Stimulated activated CD4-positive, alpha-beta T cell treated with anti-CD3 and anti-CD28 coated beads, Interleukin-2, amount 100 ng/mL, for 48 hours (primary cell): ENCODE measurements at places on chromosomes 6 and 20.

GRCh38 chr6:93057584-93057983 is 361.8 kb downstream of the EPHA7 start:
- no peak for DNase-seq

DNA sequence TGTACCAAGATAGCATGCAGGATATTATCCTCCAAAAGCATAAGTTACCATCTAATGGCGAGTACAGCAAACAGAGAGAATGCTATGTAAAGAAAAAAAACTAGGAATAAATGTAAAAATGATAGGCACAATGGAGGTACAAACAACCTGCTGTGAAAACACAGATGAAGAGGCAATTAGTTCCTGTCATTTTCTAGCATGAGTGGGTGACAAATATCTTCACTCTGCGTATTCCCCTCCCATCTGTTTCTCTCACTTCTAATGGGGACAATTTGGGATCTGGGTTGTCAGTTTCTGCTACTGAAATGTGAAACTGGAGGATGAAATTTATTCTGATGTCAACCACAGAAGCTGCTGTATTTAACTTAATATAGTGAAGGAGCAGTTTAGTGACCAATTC is 11.7 kb upstream of the PTPRK start:
- no peak for DNase-seq

DNA sequence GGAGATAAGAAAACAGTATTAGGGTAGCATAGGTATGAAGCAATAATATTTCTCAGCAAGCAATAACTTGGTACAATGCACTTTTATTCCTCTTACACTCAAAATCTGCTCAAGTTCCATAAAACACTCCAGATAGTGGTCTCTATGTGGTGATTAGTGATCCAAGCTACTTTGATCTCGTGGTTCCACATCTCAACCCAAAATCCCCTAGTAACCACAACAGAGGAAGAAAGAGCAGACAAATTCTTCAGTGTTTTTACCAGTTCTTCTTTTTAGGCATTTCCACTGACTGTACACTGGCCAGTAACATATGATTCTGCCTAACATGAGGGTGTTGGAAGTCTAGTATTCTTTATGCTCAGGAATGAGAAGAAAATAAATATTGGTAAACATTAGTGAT is 309.0 kb upstream of the PTCHD4 start:
- DNase-seq = no peak

DNA sequence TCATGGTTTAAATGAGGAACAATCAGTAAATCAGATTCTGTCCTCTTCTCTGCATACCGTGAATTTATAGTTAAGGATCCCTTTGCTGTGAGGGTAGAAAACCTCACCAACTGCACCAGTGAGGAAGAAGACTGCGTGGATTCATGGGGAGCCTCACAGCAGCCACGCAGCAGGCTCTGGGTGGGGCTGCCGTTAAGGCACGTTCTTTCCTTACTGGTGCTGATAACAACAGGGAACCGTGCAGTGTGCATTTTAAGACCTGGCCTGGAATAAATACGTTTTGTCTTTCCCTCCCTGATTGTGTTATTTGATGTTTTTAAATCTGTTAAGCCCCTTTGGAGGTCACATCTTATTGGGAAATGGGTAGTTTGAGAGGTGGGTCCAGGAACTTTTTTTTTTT is 17.6 kb upstream of the MYLK2 start:
- DNase-seq = no peak

DNA sequence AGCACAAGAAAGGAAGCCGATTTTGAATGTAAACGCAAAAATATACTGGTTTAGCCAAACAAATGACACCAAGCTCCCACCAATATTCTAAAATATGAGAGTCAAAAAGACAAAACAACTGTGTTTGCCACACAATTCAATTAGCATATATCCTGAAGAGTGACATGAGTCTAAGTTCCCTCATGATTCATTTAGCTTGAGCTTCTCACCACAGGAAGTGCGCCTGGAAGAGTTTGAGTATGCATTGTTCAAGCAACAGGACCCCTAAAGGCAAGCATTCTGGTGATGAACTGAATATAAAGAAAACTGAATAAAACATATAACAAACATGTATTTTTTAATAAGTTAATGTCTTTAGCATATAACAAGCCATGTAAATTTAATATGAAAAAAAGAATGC is 115.2 kb upstream of the RUNX2 start:
- no peak for DNase-seq

DNA sequence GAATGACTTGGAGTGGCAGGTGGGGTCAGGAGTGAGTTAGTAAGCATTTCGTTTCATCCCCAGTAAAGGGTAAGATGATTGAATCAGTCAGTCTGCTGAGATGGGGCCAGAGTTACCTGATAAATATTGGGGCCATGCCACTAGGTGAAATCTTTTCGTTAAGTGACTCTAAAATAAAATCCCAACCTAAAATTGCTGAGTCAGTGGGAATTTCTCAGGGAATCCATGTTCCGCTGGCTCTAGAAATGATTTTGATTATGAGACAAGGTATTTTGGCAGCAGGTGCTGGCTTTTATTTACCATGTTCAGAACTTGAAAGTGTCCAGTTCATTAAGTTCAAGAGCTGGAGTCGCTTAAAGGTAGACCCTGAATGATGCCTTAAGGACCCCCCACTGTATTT is 125.4 kb downstream of the GMPR start:
- DNase-seq = no peak

DNA sequence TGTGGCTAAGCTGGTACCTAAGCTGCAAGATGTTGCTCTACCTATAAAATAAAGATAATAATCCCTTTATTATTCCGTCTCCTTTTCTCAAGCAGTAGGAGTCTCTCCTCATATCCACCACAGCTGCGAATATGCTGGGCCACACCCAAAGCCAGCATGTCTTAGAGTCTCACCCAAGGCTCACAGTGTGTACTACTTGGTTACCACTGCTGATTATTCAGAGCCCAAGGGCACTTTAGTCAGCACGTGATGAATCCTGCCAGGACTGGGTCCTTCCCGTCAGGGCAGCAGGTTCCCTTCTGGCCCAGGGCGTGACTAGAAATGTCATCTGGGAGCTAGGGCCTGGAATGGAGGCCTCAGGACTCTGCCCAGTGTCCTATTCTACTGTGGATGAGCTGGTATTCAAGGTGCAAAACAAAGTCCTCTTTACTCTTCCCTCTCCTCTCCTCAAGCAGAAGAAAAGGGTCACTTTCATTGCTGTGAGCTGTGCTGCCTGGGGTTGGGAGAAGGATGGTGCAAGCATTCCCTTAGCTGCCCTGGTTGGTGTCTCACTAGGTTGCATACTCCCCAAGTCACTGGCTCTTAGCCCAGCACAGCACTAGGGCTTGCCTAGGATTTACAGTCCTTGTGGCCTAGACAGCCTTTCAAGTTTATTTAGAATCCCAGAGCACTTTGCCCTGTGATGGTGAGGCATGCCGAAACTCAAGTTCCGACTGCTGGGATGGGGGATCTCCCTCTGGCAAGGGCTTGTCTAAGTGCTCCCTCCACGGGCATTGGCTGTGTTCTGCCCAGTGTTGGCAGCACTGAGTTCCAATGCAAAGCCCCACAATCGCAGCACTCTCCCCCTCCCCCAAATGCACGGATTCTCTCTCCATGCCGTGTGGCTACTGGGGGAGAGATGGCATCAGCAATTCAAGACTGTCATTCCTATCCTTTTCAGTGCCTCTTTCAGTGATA is 320.2 kb downstream of the BTBD9 start:
- DNase-seq = no peak

- no peak for DNase-seq
Measured at GRCh38 chr6:155062866-155063341, 67.8 kb downstream of the TIAM2 start.

GRCh38 chr6:119170447-119171087 is 92.1 kb upstream of the FAM184A start:
- DNase-seq = no peak

GRCh38 chr20:13700761-13701160 is 62.0 kb upstream of the TASP1 start:
- no peak for DNase-seq

GRCh38 chr20:21564127-21564773 is 50.4 kb upstream of the NKX2-2 start:
- DNase-seq = no peak

- DNase-seq = peak; percentile 4
Measured at GRCh38 chr6:119966484-119966883, 616.9 kb upstream of the MAN1A1 start.

DNA sequence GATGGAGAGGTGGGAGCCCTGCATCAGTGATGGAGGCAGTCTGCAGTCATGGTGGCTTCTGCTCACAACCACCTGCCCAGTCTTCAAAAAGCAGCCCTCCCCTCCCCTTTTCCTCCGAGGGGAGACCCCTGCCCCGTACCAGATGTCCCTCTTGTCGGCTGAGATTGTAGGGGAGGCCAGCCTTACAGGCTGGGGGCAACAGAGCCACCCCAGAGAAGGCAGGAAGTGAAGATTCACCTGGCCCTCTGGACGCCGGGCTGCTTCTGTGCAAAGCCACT is 4.5 kb downstream of the TNFRSF6B start:
- DNase-seq = no peak

- no peak for DNase-seq
Measured at GRCh38 chr6:10250655-10251220, 164.1 kb downstream of the TFAP2A start.

DNA sequence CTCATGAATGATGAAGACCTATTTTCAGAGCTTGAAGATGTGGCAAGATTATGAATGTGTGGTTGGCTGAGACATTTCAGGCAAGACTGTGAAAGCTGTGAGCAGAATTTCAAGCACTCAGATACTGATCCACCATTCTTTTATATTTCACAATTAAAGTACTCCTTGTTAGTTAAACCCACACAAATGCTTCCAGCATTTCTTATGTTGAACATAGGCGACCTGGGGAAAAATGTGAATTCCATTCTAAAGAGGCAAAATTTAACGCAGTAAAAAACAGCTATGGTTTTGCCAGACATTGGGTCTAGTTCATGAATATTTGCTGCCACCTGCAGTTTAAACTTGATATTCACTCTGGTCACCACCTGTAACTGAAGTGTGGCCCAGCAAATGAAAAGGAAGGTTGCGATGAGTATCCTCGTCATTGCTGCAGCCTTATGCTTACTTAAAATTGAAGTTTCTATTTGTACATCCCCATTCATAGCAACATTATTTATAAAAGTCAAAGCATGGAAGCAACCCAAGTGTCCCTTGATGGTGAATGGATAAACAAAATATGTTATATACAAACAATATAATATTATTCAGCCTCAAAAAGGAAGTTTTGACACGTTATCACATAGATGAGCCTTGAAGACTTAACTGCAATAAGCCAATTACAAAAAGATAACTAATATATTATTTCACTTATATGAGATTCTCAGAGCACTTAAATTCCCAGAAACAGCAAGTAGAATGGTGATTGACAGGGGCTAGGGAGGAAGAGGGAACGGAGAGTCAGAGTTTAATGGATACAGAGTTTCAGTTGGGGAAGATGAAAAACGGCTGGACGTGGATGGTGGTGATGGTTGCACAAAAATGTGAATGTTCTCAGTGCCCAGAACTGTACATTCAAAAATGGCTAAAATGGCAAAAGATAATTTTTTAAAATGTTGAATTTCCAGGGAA is 32.4 kb upstream of the FAM184A start:
- DNase-seq = peak; percentile 36

DNA sequence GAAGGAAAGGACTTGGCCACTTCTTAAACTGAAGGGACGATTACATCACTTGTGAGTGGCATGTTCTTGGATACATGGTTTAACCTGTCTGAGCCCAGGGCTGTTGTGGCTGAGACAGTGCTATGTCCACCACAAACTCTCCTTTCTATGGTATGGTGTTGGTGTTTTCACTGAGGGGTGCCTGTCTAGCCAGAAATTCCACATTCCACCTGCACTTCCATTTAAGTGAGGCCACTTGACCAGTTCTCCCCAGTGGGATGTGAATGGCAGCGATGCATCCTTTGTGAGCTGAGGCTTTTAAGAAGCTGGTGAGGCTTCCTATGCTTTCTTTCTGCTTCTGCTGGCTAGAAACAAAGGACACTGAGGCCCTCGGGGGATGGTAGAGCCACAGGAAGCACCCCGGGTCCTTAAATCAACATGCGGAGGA is 151.4 kb upstream of the CHD6 start:
- no peak for DNase-seq

DNA sequence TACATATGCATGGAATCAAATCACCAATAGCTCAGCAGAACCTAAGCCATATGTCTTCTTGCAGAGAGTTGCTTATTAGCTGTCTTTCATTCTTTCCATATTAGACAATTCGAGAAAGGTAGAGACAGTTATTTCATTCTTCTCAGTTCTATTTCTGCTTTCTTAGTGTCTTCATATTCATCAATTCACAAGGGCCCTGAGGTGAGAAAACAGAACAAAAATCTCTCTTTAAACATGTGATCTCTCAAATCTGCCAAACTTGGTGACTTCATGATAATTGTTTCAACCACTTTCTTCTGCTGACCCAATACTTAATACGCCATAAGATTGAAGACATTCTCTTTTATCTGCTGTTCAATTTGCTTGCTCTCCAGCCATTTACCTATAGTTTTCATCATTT is 229.7 kb upstream of the MARCKS start:
- no peak for DNase-seq

DNA sequence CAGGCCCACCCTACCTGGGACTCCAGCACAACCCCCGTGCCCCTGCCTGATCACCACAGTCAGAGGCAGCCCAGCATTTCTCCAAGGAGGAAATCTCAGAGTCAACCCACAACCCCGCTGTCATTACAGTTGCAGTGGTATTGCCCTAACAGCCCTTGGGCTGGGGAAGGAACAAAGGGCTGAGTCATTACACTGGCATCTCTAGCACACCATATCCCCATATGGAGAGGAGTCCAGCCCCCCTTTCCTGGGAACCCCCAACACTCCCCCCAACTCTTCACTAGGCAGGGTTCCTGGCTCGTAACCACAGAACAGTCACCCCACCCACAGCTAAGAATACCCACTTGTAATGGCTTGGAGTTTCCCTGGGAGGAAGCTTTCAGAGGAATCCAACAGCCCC is 149.4 kb upstream of the OGFRL1 start:
- no peak for DNase-seq

- peak; percentile 86 for DNase-seq
Measured at GRCh38 chr6:167350731-167351655, 26.1 kb downstream of the TTLL2 start.

DNA sequence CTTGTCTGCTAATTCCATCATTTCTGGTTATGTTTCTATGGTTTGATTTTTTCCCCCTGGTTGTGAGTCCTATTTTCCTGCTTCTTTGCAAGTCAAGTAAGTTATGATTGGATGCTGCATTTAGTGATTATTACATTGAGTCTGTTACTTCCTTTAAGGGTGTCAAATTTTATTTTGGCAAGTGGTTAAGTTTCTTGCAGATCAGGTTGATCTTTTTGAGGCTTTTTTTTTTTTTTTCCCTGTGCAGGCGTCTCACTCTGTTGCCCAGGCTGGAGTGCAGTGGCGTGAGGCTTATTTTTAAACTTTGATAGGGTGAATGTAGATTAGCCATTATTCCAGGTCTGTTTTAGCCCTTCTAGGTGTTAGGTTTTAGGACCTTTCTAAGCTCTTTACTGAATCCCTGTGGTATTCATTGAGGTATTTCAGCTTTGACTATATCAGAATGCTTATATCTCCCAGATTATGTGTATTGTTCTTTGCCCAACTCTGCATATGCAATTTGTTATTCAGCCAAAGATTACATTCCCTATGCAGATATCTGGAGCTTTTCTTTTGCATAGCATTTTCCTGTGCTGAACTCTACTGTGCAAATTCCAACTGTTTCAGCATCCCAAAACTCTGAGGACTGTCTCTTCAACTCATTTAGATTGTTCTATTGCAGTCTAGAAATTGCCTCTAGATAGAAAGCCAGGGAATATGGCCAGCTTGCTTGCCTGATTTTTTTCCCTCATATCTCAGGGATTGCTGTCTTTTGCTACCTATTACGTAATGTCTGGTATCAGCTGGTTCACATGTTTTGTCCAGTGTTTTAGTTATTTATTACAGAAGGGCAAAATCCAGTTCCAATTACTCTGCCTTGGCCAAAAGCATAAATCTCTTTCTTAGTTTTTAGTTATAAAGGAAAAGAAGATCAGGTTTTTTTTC is 113.3 kb downstream of the AFG1L start:
- DNase-seq = no peak
